ENCODE measurements at places on chromosomes 16 and 17.

- no peak for DNase-seq
Measured at GRCh38 chr17:78672871-78673371, 95.7 kb upstream of the DNAH17 start.

DNA sequence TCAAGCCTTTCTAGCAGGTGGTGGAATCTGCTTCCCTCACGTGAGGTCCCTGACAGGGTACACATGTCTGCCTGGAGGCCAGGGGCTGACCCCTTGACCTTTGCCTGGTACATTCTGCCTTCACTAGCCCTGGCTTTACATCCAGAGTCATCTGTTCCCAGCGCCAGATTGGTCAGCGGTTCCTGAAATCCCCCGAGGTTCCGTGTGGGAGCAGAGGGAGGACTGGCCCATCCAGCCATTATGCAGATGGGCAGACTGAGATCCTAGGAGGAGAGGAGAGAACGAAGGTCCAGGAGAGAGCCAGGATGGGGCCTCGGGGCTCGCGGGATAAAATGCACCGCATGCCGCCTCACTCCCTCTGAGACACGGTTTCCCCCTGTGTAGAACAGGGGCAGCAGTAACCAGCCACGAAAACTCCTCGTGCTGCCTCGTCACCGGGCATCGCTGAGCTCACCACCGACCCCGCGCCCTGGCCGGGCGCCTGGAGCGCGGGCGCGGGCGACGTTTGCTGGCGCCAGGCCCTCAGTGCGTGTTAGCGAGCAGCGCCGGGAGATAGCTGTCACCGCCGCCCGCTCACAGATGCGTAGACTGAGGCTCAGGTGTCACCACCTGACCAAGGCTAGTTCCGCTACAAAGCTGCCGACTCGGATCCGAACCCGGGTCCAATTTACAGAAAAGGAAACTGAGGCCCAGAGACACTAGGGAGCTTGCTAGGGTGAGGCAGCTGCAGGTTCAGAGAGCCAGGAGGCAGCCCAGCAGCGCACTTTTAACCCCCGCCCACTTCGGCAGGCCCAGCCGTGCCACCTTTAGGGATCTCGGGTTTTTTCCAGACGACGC lies 811 bp upstream of the MAP2K3 start:
- DNase-seq, result no peak

- peak; percentile 62 for DNase-seq
Measured at GRCh38 chr16:78669994-78670393, 570.5 kb downstream of the WWOX start.

- no peak for DNase-seq
Measured at GRCh38 chr16:73159296-73159695, 111.4 kb upstream of the ZFHX3 start.

- no peak for DNase-seq
Measured at GRCh38 chr16:85927959-85928358, 29.0 kb downstream of the IRF8 start.

DNA sequence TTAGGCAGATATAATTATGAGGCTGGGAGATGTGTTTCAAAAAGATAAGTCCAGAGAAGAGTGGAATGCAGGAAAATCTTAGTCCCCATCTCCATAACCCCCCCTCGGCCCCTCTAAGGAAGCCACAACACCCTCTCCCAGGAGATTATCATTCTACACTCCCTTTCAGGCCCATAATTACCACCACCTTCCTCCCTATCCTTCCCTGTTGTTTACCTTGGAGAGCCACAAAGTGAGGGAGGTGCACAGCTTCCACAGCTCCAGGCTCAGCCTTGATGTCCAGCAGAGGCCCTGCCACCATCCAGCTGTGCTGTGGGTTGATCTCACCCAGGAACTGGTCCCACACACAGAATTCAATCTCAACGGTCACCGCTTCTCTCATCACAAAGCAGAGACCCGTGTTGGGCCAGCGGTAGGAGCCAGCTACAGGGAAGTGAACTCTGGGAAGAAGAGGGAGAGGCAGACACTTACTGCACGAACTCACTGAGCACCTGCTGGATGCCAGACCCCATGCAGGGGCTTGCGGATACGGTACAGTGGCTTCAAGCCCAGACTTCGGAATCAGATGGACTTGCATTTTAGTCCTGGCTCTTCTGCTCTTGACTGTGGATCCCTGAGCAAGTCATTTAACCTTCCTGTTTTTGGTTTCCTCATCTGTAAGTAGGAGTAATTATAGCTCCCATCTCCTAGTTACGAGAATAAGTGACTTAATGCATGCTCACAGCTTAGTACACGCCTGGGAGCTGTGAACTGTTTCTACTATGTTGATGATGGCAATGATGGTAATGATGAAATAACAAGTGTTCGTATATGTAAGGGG lies 44.1 kb downstream of the MIS12 start:
- DNase-seq, result no peak

- no peak for DNase-seq
Measured at GRCh38 chr17:57782647-57783337, 37.7 kb upstream of the CCDC182 start.

DNA sequence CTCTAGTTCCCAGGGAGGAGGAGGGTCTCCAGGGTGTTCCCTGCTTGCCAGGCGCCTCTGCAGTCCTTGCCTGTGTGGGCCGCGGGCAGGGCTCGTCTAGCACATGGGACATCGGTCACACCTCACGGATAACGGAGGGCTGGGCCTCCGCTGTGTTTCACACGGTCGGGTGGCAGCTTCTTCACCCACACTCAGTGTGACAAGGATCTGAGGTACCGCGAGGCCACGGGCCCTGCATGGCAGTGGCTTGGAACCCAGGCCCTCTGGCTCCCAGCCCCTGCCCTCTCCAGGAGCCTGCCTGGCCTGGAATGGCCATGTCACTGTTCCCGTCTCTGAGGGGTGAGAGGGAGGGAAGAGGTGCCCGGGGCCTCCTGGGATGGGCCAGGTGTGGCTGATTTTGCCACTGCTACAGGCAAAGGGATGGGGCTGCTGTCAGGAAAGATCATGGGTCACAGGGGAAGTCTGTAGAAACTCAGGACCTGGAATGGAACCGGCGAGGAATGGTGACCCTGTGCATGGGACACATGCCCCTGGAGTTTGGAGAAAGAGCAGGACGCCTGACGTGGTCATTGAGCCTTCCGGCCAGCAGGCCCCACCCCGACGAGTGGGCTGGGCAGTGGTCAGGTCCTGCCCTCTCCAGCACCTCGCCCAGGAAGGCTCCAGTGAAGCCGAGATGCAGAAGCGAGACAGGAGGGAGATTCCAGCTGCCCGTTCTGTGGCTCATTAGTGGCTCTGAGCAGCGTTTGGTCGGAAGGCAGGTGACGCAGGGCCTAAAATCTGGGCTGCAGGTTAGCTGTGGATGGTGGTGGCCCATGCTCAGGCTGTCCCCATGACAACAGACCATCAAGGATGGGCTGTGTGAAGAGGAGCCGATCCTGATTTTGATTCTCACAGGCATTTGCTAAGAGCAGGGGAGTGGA lies 76.5 kb upstream of the GSE1 start:
- DNase-seq, result no peak

DNA sequence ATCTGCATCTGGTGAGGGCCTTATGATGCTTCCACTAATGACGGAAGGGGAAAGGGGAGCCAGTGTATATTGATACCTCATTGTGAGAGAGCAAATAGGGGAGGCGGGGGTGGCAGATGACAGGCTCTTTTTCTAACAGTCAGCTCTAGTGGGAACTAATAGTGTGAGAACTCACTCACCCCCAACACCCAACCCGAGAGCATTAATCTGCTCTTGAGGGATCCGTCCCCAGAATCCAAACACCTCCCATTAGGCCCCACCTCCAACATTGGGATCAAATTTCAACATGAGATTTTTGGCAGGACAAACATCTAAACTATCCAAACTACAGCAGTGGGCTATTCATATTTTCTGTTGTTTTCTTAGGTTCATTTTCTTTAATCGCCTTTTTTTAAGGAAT lies 54.4 kb downstream of the BPTF start:
- no peak for DNase-seq

DNA sequence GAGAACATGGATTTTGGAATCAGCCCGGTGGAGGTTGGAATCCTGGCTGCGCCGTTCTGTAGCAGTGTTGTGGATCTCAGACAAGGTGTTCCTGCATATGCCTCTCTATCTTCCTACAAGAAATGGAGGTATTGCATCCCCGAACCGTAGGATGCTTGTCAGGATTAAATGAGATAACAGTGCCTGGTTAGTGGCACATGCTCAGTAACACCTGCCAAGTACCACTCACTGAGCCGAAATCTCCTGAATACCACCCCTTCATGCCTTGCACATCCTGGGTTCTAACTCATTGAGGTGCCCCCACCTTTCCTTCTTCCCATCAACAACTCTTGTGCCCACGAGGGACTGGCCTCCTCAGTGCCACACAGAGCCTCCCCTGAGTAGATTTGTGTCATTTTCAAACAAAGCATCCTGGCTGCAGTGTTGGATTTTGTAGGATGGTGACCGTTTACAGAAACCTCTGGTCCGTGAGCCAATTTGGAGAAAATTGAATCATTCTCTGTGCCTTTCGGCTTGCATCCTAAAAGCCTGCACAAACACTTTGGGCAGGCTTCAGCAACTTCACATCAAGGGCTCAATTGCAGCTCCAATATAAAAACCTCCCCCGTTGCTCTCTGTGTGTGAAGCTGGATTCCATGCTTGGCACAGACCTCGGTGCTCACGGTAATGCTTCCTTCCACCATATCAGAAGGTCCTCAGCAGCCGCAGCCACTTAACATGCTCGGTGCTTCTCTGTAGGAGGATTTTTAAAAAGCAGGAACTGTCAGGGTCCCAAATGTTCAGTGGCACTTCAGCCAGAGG lies 84.2 kb downstream of the WWOX start:
- peak; percentile 18 for DNase-seq

- no peak for DNase-seq
Measured at GRCh38 chr17:69254187-69254586, 25.6 kb upstream of the ABCA10 start.

GRCh38 chr16:30921459-30921747 lies 2.0 kb upstream of the FBXL19 start:
- no peak for DNase-seq

GRCh38 chr16:22014271-22014873 lies 6.5 kb downstream of the MOSMO start:
- DNase-seq, result no peak

- no peak for DNase-seq
Measured at GRCh38 chr16:59236804-59237458, 502.8 kb upstream of the GOT2 start.

DNA sequence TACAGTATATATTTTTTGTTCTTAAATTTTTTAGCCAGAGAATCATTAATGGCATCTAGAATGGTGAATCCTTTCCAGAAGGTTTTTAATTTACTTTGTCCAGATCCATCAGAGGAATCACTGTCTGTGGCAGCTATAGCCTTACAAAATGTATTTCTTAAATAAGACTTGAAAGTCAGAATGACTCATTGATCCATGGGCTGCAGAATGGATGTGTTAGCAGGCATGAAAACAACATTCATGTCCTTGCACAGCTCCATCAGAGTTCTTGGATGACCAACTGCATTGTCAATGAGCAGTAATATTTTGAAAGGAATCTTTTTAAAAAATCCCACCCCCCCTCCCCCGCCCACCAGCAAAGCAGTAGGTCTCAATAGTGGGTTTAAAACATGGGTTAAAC lies 51.4 kb downstream of the CACNG1 start:
- DNase-seq, result no peak

DNA sequence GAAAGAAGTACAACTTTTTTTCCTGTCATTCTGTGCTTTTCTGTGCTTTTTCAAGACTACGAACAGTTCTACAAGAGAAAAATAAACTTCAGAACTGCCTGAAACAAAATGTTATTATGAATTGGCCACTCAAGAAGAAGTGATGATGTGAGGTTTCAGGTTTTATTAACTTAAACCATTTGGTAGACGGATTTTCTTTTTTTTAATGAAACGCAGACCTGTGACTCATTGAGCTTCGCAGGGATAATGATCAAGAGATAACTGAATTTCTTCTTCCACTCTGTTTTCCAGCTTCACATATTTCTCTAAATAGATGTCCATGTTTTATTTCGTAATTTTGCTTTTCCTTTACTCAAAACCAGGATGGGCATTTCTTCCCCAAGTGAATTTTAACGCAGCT lies 32.7 kb downstream of the AIPL1 start:
- no peak for DNase-seq

DNA sequence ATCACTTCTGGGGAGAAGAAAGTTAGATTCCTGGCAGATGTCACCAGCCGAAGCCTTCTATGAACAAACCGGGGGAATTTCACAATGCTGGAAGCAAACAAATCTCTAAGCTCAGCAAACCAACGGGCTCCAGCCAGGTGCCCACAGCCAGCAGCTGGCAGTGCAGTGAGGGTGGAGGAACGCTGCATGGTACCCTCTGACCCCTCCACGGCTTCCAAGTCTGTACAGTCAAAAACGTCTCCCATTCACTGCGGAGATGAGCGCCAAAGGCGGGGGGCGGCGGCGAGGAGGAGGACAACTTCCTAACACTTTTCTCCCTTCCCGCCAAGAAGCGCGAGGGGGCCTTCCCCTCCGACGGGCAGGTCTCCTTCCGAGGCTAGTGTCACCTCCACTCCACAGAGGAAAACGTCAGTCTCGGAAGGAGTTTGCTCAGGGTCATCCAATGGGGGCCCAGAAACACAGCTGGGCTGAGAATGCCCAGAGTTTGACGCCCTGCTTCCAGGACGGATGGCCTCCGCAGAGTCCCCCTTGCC lies 924 bp downstream of the ZNF598 start:
- no peak for DNase-seq

GRCh38 chr17:78419970-78420815 lies 41.7 kb downstream of the PGS1 start:
- DNase-seq, result no peak
